Stimulated activated CD4-positive, alpha-beta T cell treated with anti-CD3 and anti-CD28 coated beads, Interleukin-1b, Interleukin-23, amount 100 ng/mL, for 1 hour (primary cell): ENCODE measurements at places on chromosomes 4 and X.

- DNase-seq, result no peak
Observed at GRCh38 chr4:40749717-40750460, at the start of gene NSUN7. Gene NSUN7, plus strand, starts transcription at chr4:40749955. Its CDS starts 739 bp downstream, at chr4:40750694.

GRCh38 chr4:151407466-151408379, 1.3 kb upstream of the FHIP1A start:
- no peak for DNase-seq

DNA sequence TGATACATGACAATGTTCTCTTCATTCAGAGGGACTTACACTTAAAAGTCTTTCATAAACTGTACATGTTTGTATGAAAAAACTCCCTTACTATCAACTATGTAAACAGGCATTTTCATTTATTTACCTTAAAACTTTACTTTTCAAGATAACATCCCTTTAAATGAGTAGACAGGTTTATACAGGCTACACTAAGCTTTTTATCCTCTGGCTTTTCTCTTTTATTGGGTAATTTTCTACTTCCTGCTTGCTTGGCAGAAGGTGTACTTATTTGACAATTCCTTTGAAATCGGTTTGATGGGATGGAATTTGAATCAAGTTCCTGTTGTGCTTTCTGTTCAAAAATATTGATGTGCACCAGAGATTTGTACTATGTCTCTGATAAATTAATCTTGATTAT, 81.4 kb downstream of the PTPN13 start:
- DNase-seq, result no peak

- DNase-seq, result no peak
Observed at GRCh38 chr4:123398853-123399626, 2.4 kb downstream of the SPRY1 start.
